ENCODE measurements at places on chromosomes 5 and 9.

- DNase-seq: peak; percentile 54
Measured at GRCh38 chr5:135398160-135398854, 724 bp downstream of the MACROH2A1 start.

DNA sequence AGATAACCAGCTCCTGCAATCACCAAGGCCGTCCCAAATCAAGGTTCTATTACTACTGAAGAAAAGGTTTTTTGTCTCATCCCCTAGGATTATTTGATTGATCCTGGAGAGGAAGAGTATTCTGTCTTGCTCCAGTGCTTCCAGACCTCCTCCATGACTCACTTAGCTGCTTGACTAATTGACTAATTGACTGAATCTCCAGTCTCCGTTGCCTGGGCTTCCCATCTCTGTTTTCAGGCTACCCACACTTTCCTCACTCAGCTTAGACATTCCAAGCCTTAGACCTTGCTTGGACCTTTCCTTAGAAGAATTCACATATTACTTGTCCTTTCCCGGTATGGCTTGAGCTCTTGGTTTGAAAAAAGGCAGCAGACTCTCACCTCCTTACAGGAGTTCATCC is 60.6 kb downstream of the FRMD3 start:
- DNase-seq: no peak

- no peak for DNase-seq
Measured at GRCh38 chr9:16267281-16268066, 603.0 kb downstream of the BNC2 start.

GRCh38 chr9:136412962-136413361 is 2.5 kb downstream of the PMPCA start:
- DNase-seq: no peak

DNA sequence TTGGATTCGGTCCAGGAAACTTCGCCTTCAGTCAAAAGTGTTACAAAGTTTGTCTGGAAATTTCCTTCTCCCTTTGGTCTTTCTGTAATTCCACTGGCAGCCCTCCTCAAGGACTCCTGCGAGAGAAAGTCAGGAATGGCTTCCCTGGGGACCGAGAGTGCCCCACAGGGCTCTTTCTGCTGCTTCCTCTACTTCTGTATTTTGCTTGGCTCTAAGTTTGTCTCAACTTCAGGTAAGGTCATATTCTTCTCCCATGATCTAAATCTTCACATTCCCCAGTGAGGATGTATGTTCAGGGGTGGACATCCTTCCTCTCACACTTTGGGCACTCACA is 10.3 kb upstream of the RIOK2 start:
- DNase-seq: no peak

DNA sequence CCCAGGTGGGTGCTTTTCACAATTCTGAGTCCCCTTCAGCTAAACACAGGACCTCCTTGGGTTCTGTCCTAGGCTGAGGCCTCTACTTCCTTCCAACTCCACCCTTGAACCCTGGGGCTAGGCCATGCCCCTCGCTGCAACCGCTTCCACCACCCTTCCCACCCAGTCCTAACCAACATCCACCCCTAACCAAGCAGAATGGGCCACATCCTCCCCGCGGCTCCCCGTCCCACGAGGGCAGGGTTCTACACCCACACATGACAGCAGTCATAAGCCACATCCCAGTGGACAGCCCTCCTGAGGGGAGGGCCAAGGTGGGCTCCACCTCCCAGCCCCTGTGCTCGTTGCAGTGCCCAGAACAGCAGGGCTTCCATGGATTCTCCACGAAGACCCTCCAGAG is 65.8 kb downstream of the SHB start:
- DNase-seq: no peak

DNA sequence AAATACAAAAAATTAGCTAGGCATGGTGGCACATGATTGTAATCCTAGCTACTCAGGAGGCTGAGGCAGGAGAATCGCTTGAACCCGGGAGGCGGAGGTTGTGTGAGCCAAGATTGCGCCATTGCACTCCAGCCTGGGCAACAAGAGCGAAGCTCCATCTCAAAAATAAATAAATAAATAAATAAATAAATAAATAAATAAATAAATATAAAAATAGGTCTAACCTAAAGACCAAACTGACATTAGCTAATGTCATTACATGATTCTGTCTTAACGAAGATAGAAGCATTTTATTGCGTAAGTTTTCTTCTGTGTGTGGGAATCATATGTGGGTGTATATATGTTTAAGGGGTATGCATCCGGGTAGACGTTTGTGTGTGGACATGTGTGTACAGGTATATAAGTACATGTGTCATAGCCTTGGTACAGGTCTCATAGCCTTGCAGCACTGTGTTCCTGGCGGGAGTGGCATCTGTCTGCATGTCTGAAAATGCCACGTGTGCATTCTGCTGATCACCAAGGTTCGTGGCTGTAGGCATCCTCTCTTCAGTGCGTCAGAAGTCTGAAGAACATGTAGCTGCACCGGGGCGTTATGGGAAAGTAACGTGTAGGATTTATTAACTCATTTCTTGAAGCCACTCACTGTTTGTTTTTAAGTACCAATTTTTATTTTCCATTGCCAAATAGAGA is 298.1 kb downstream of the NR3C1 start:
- no peak for DNase-seq

DNA sequence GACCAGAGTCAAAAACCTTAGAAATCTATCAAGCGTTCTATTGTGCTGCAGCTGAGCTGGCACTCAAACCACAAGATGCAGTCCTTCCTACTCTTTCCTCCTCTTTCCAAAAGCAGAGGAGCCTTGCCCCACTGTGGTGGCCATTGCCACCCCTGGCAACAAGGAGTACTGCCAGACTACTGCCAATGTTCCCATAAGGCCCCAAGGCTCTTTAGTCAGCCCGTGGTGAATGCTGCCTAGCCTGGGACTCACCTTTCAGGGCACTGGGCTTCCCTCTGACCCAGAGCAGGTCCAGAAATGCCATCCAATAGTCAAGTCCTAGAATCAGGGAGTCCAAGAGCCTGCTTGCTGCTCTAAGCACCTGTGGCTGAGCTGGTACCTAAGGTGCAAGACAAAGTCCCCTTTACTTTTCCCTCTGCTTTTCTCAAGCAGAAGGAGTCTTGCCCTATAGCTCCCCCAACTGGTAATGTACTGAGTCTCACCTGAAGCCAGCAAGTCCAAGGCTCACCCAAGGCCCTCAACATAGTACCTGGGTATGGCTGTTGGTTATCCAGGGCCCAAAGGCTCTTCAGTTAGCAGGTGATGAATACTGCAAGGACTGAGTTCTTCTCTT is 219.4 kb downstream of the ATPSCKMT start:
- no peak for DNase-seq

DNA sequence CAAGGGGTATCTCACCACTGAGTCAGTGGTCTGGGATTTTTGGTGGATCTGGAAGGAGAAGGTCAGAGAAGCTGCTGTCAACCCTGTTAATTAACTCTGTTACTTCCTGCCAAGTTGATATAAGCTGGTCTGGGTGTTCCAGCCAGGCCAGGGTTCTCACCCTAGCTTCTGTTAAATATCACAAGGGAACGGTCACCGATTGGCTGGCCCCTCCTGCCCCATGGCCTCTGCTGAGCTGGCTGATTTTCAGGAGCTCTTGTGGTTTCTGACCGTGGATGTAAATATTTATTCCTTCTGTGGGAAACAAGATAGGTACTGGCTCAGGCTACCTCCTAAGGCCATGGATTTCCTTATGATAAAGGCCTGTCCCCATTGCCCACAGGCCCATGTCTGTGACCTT is 1.0 kb downstream of the ADAMTS13 start:
- no peak for DNase-seq

DNA sequence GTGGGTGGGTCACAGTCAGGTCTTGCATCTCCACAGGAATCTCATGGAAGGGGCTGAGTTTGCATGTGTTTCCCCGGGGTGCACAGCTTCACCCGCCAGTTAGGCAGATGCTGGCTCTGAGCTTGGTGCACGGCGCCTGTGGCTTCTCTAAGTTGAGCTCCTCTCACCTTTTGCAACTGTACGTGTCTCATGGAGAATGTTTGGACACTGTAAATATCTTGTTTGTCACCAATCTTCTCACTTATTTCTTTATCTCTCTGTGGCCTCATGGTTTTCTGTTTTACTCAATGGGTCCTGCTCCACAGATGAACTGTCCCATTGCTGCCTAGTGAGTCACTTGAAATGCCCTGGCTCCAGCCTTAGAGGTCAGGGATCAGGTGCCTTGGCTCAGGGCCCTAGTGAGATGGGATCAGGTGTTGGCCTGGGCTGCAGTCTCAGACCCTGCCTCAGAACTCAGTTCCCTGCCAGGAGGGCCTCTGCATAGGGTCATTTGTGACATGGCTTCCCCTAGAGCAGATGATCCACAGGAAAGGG is 61.6 kb downstream of the WNK2 start:
- no peak for DNase-seq

GRCh38 chr5:14199902-14200301 is 56.8 kb downstream of the TRIO start:
- no peak for DNase-seq

- DNase-seq: no peak
Measured at GRCh38 chr5:83397658-83398057, 73.9 kb upstream of the VCAN start.
